ENCODE measurements at places on chromosomes 12 and 14.

DNA sequence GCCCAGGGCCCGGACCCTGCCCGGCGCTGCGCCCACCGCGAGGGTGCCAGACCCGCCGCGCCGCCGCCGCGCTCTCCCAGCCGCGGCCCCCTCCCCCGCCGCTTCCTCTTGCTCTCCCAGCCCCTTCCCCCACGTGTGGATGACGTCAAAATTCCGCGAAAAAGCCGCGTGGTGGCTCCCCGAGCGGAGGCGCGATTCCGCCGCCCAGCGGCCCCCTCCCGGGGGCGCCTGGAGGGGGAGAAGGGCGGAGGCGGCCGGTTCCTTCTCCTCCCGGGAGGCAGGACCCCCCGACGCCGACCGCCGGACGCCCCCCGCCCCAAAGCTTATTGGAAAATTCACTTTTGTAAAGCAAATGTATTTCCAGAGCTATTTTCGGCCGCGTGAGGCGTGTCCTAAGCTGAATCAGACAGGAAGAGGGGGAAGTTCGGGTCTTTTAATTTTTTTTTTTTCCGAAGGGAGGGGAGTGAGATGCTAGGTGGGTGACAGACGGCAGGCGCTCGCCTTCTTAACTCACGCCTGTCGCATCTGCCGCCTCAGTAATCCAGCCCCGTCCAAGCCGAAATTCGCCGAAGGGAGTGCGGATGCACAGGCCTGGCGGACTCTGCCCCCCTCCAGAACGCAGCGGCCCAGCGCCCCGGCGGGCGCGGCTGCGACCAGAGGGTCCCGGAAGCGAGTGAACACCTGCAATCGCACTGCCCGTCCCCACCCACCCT is 4.1 kb upstream of the CCND2 start:
- no peak for DNase-seq

DNA sequence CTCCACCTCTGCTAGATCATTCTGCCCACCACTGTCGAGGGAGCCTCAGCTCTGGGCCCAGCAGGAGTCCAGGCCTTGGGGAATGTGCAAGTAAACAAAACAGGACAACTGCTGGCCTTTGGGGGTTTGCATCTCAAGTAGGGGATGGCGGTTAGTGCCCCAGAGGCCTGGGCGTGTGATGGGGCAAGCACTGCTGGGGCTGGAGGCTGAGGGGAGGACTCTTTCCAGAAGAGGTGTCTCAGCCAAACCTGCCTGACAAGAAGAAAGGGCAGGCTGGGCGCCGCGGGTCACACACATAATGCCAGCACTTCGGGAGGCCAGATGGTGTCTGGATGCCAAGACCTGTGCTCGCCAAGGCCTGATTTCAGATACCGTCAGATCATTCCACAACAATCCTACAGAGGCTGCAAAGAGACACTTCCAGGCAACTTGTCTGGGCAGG is 8.6 kb upstream of the ALDH2 start:
- no peak for DNase-seq

- no peak for DNase-seq
Measured at GRCh38 chr14:84643446-84643845, 886.5 kb upstream of the FLRT2 start.

DNA sequence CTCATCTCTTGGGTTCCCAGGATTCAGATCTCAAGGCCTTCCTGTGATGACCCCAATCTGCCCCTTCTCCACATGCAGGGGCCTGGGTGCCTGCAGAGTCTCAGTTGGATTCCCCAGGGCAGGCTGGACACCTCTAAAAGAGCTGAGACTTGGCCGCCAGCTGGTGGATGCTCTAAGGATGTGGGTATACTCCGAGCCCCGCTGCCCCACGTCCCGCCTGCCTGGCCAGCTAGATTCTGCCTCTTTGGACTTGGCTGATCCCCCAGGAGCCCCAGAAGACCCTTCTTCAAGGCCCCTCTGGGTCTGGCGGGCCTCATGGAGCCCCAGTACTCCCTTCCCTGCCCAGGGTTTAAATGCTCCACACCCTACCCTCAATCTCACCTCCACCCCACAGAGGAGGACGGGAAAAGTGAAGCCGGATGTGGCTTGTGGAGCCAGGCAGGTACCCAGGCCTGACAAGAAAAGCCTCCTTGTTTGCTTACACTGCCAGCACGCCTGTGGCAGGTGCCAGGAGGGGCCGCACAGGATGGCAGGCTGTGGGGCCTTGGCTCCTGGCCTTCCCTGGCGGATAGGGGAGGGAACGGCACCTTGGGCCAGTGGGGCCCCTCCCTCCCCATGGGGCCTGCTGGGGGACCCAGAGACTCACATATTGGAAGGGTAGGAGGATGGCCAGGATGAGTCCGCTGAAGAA is 15.1 kb downstream of the FAIM2 start:
- DNase-seq, result no peak

DNA sequence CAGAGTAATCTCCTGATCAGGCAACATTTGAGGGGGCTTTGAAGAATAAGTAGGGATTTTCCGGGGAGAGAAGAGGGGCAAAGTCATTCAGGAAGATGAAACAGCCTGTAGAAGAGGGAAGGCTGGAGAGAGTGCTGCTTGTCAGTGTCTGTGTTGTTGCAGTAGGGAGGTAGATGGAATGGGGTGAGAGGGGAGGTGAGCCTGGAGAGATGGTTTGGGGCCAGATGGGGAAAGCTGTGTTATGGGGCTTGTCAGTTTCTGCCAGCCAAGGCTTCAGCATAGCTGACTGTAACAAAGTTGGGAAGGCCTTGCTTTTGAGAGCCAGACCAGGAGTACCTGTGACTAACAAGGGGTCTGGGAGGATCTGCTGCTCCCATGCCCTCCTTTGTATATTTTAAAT is 18.0 kb downstream of the BICD1 start:
- DNase-seq, result no peak

GRCh38 chr14:20469890-20470602 is 840 bp downstream of the PNP start:
- DNase-seq, result peak; percentile 54

DNA sequence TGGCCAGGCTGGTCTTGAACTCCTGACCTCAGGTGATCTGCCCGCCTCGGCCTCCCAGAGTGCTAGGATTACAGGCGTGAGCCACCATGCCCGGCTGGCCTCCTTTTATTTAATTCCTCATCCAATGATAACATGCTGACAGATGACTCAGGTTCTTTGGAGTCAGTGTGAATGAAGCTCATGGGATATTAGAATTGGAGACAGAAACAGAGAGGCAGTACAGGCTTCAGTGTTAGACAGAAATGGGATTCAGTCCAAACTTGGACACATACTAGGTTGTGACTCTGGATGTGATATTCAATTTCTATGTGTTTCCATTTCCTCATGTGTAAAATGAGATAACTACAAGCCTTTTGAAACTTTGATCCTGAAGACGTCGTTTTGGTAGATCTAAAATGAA is 47.3 kb downstream of the PDE3A start:
- DNase-seq, result no peak

DNA sequence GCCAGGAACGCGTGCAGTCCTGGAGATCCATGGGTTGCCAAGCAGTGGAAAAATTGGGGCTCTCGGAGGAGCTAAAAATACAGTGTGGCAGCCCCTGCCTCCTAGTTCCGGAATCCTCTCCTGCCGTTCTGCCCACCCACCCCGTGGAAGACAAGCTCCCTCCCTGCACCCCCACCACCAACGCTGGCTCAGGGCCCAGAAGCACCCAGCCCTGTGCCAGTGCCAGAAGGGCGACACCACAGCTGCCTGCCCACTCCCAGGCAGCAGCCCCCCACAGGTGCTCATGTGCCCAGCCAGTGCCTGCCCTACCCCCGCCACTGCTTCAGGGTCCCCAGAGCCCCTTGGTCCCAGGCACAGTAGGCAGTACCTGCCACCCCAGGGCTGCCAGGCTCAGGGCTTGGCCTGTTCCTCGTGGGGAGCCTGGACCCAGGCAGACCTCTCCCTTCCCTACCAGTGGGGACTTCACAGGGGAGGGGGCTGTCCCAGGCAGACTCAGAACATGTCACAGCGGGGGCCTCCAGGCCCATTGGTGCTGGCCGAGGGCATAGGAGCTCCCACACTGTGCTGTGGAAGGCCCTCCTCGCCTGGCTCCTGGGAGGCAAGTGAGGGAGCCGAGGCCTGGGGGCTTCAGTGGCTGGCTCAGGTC is 7.4 kb downstream of the INF2 start:
- DNase-seq, result no peak

- DNase-seq, result peak; percentile 37
Measured at GRCh38 chr14:96592591-96593386, 90.6 kb downstream of the PAPOLA start.

DNA sequence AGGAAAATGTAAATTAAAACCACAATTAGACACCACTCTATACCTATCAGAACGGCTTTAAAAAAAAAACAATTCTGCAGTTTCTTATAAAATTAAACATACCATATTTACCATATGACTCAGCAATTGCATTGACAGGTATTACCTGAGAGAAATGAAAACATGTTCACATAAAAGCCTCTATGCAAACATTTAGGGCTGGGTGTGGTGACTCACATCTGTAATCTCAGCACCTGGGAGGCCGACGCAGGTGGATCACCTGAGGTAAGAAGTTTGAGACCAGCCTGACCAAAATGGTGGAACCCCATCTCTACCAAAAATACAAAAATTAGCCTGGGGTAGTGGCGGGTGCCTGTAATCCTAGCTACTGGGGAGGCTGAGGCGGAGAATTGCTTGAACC is 41.1 kb downstream of the SPTB start:
- no peak for DNase-seq

All from NCI-H460 (cell line).